ENCODE measurements at places on chromosomes 3 and 15.
A peak's percentile ranks its signal among the peaks of the same experiment; 100 is the strongest.

- DNase-seq = no peak
Measured at GRCh38 chr3:188817935-188818269, 353.9 kb upstream of the TPRG1 start.

GRCh38 chr3:58353722-58354553 is 21.2 kb downstream of the PXK start:
- DNase-seq = no peak

DNA sequence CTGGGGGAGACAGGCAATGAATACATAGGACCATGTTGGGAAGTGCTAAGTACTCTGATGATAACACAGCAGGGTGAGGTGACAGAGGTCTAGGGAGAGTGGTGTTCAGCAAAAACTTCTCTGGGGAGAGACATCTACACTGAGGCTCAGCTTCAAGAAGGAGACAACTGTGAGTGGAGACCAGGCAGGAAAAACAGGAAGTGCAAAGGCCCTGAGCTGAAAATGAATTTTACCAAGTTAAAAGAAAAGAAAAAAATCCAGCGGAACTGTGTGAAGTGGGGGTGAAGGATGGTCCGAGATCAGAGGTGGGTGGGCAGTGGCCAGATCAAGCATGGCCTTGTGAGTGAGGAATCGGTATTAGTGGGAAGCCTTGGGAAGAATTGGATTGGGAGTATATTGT is 110.1 kb upstream of the CLSTN2 start:
- DNase-seq = no peak

GRCh38 chr15:101233651-101234280 is 18.1 kb downstream of the CHSY1 start:
- no peak for DNase-seq

DNA sequence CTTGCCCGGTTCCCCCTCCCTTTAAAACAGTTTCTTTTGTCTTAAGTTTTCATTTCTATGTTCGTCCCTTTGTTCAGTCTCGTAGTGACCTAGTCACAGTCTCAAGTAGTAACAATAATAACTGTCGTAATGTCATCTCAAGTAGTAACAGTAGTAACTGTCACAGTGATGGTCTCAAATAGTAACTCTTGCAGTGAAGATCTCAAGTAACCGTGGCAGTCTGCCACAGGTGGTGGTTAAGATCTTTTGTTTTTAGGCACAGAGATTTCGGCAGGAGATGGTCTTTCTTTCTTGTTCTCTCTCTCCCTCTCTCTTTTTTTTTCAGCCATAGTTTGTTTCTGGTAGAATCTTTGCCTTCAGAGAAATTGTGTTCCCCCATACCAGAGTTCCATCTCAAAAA is 656.0 kb upstream of the SGO1 start:
- no peak for DNase-seq

GRCh38 chr3:46628901-46629369 is 16.6 kb downstream of the FAM240A start:
- DNase-seq = peak; percentile 76

- no peak for DNase-seq
Measured at GRCh38 chr3:59444294-59444671, 394.5 kb upstream of the CFAP20DC start.

DNA sequence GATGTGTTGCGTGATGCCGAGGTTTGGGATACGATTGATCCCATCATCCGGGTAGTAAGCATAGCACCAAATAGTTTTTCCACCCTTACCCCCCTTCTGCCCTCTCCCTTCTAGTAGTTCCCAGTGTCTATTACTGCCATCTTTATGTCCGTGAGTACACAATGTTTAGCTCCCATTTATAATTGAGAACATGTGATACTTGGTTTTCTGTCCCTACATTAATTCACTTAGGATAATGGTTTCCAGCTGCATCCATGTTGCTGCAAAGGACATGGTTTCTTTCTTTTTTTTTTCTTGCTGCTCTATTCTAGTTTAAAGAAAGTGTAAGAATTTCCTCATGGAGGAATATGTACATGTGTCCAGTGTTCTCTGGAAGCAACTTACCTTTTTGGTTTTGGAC is 51.8 kb downstream of the NSUN3 start:
- DNase-seq = no peak

- DNase-seq = no peak
Measured at GRCh38 chr3:69297501-69297900, 88.4 kb downstream of the FRMD4B start.

DNA sequence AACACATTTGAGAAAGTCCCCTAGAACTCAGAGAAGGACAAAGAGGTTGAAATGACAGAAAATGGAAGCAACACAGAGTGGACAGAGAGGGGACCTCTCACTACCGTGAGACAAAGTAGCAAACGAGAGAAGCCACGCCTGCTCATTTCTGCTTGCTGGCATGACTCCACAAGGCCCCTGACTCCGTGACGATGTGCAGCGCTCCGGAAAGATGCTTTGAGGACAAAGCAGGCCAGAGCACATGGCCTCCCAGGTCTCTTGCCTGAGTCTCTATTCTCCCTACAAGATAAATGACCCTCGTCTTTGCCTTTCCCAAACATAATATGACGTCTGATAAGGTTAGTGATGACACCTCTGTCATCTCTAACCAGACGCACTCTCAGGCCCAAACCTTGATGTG is 63.8 kb upstream of the CTSH start:
- no peak for DNase-seq

DNA sequence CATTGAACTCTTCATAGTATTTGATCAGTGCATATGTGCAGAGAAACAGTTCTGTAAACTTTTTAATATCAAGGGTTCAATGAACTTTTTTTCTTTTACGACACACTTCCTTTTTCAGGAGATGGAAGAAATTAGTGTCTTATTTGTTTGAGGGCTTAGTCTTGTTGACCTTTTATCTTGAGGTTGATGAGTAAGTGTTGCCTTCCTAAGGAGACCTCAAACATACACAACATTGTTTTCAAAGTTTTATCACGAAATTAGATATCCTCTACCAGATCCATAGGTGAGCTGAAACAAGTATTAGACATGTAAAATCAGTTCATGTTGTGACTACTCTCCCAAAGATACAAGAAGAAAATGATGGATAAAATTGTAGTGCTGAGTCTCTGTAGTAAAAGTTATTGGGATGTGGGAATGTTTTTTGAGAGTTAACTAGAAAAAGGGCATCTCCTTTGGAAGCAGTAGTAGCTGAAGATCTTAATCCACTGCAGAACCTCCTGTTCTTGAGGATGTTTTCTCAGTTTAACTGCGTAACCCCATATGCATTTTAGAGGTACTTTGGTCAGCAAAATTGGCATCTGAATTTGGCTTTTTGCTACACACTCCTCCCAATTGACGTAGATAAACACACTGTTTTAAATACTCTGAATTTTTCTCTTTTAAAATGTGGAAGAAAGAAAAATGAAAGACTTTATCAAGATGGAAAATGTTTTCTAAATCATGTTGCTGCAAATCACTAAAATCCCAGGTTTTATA is 116.8 kb downstream of the GALK2 start:
- no peak for DNase-seq

GRCh38 chr3:28295898-28296490 is 52.5 kb upstream of the ZCWPW2 start:
- no peak for DNase-seq

DNA sequence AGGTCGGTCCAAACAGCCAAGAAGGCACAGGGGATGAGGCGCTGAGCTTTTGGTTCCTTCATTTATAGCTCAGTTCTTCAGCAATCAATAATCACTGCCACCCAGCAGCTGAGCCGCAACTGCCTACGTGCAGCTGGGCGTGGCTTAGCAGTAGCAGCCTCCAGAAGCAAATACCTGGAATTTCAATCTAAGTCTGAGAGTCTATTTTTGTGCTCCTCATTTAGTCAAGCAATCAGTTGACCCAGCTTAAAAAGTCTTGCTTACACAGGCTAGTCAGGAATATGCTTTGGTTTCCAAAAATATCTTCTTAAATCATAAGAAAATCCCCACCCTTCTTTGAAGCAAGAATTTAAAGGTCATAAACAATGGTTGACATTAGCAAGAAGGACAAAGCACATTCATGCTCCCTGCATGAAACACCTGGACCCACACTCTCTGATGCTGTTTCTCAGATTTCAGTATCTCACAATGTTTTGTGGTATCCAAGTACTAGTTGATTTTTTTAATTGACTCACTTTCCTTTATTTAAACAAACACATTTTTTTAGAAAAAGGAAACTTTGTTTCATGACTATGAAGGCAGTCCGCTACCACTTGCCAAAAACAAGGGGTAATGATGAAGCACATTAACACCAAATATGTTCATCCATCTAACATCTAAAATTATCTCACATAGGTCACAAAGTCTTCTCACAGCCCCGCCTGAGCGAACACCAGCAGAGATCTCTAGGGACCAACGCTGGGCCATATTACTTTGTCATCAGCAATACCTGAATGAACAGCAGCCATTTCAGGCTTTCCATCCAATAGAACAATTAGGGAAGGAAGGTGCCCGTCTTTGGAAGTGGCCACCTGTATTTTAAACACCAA is 106.1 kb downstream of the OXNAD1 start:
- DNase-seq = no peak

- no peak for DNase-seq
Measured at GRCh38 chr3:137792626-137793271, 28.6 kb downstream of the SOX14 start.

DNA sequence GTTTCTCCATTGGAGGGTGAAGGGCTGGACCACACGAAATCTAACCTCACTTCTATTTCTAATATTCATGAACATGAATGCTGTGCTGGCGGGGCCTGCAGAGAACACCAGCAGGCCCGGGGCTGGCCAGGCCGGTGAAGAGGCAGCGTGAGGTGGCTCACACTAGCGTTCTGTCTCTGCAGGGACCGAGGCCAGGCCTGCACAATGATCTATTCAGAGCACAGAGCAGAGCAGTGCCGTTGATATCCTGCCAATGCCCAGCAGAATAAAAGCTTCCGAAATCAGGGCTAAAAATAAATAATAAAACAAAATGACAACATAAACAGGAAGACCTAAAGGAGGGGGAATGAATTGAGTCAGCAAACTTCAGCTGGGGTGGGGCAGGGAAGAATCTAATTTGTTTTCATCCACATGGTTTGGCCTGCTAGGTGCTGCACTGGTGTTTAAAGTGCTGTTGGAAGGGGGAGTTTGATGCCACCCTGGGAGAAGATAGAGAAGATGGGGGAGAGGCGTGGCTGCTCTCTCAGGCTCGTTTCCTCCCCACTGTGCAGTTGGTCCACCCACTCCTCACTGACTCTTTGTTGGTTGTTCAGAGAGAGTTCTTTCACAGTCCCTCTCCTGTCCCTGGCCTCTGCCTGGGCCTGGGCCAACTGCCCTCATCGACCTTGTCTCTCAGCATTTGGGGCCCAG is 837.1 kb downstream of the AGBL1 start:
- DNase-seq = peak; percentile 87

- DNase-seq = no peak
Measured at GRCh38 chr3:121957674-121958415, 63.6 kb downstream of the SLC15A2 start.

- no peak for DNase-seq
Measured at GRCh38 chr3:136984837-136985236, 27.1 kb downstream of the IL20RB start.

DNA sequence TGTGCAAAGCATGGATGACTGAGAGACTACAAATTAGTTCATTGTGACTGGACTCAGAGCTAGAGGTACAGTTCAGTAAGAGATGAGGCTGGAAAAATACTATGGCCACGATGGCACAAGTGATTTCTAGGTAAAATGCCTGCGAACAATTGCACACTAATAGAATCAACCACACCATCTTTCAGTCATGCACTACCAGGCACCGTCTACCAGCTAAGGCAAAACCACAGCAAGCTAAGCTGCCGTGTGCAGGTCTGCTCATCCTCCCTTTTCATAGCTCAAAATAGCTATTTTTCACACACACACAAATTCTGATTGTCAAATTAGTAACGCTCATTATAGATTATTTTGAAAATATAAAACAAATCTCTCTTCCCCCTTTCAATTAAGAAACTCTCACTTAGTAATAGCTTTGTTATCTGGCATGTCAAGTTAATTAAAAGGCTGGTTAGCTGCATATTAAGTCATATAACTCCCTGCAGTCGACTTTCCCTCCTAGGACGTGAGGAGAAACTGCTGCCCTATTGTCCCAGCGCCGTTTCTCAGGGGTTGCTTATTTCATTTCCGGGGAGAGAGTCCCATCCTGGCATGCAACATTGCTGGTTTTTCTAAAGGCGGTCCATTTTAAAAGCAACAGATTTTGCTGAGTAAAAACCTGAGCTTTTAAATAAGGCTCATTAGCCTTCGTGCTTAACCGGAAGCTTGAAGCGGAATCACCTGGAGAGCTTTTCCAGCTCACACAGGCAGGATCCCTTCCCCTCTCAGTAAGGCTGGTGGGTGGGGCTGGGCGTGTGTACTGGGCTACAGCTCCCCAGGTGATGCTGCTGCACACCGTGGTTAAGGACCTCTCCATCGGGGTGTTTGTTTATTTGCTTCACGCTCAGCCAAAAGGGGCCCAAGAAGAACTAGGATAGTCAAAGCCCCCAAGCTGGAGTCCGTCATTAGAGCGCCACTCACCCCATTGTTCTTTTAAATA is 16.9 kb upstream of the MEX3B start:
- no peak for DNase-seq

DNA sequence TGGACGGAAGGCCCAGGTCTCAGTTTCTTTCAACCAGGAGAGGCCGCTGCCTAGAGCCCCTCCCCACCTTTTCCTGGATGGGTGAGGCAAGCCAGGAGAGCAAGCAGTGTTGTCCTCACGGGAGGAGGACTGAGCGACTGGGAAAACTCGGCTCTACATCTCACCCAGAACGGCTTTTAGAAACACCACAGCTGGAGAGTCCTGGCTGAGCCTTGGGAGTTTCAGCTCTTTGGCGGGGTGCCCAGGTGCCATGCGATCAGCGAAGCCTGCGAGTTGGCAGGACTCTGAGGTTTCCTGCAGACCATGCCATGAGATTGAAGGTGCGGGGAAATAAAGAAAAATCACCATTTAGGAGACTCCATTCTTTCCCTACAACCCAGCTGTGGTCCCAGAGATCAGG is 26.0 kb downstream of the PPCDC start:
- no peak for DNase-seq

- no peak for DNase-seq
Measured at GRCh38 chr3:153254361-153254760, 92.3 kb downstream of the RAP2B start.

GRCh38 chr3:72844436-72844993 is 3.7 kb downstream of the SHQ1 start:
- DNase-seq = no peak

DNA sequence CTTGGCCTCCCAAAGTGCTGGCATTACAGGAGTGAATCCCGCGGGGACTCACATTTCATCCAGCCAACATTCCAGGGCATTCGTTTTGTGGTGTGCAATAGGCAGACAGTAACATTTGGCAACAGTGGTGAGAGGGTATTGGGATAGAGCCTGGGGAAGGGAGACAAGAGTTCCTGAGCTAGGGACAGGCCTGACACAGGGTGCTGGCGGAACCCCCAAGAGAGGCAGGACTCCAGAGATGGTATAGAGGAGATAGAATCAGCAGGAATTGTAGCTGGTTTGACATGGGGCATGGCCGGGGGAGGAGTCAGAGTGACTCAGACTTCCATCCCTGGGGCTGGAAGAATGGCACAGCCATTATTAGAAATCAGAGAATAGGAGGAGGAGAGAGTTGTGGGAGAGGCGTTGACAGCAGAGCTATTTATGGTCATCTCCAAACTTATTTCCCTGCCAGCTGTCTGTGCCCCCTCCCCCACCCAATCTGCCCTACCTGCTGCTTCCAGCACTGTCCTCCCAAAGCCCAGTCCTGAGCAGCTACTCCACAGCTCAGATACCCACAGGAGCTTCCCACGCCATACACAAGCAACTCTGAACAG is 4.4 kb upstream of the IDH2 start:
- peak; percentile 68 for DNase-seq

All from foreskin melanocyte (primary cell).